CD4-positive, alpha-beta T cell treated with Interleukin-2 at 100 ng/mL for 4 hours (primary cell): ENCODE measurements at places on chromosomes 1 and 21.

DNA sequence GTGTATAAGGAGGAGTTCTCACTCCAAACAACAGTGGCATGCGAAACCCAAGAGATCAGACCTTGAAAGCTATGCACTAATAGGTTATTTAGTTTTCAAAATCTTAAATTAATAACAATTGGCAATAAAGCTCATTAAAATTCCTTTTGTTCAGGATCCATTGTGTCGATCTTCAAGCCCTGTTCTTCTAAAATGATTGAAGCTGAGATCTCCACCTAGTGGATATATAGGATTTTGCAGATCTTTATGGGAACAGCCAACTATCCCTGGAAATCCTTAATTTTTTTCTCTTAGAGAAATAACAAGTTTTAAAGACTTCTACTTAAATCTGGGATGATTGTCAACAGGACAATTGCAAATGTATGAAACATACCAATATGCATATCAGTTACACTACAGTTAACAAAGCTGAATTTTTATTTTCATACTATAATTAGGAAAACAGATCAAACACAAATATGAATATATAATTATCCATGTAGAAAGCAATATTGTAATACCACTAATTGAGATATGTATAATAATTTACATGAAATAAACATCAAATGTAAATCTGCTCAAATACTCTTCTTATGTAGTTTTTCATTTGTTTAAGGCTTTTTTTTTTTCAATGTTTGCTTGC is 43.3 kb downstream of the LRRC53 start:
- no peak for DNase-seq

DNA sequence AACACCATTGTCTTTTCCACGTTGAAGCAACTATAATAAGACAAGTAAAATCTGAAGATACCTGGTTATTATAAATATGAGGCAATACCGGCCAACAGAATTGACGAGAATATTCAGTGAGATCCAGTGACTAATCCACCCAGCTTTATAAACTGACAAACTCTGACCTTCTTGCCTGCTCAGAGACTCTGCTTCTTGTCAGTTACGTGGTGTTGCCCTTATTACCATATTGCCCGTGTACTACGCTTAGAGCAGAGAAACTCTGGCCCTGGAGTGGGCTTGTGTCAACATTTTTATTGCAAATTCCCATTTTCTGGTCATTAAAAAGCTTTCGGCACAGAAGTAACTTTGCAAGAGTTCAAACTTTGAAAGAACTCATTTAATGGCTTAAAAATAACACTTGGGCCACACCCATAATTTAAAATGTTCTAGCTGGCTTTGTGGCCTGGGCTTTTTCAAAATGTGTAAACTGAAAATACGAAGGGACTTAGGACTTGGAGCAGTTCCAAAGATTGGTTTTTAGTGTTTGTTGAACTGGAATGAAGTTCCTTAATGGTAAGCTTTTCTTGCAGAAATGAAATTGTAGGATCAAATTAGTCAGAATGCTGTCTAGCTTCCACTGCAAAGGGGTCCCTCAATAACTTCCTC is 266.2 kb downstream of the LMO4 start:
- DNase-seq = no peak

GRCh38 chr21:27157097-27157496 is 190.2 kb upstream of the ADAMTS5 start:
- DNase-seq = no peak

DNA sequence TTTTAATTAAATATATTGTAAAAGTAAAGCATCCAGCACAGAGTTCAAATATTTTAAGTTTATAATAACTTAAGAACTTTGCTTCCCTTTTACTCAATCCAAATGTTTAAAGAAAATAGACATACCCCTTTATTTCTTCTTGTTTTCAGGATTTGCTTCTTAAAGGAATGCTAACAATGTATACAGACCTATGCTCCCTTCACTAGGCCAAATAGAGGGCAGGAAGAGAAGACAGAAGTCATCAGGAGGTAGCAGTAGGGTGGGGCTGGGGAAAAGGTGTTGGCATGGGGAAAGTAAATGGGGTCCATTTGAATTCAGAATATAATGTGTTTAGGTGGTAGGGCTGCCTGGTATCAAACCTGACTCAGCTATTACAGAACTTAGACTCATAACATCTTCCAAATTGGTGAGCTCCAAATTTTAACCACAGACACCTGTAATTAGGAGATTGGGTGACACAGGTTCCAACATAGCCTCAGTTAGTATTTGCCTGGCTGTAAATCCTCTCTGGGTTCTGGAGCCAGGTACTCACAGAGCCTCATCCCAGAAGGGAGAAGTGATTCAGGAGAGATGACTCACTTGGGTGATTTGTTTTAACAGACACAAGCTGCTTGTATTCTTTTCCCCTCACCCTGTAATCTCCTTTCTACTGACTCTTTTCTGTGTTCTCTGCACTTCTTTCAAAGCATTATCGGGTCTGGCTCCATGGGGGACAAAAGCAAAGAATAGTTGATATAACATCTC is 60.1 kb upstream of the DUSP10 start:
- DNase-seq = no peak

- DNase-seq = no peak
Observed at GRCh38 chr1:33471416-33471815, 1.0 kb upstream of the ZSCAN20 start.

DNA sequence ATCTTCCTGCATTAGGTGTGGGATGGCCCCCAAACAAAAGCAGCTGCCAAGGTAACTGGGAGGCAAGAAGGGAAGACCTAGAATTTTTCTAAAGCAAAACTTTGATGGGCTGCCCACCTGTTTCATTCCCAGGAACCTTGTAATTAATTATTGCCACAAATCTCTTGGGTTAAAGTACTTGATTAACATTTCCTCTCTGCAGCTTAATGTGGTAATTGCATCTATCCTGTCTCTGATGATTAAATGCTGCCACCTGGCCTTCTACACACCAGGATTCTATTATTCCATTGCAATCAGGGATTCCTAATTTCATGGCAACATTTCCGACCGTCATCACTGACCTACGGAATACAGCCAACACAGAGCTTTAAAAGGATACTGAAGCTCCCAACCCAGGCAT is 68.3 kb upstream of the RC3H1 start:
- DNase-seq = no peak

- no peak for DNase-seq
Observed at GRCh38 chr1:23529146-23530086, 1.6 kb downstream of the E2F2 start.
